ENCODE measurements at places on chromosomes 7 and 10.

DNA sequence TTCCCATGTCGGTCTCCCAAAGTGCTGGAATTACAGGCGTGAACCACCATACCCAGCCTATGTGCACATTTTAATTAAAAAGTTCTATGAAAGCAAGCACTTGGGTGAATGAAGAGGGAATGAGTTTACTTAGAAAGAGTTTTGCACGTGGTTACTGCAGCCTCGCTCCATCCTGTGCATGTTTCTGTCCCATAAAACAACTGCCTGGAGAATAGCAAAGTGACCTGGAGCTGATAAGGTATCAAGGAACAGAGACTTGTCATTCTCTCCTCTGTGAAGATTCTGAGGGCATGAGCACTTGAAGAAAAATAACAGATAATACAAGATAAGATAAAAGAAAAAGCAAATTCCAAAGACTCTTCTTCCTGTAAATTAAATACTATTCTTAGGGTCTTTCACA is 112.2 kb upstream of the JCAD start:
- no peak for DNase-seq

DNA sequence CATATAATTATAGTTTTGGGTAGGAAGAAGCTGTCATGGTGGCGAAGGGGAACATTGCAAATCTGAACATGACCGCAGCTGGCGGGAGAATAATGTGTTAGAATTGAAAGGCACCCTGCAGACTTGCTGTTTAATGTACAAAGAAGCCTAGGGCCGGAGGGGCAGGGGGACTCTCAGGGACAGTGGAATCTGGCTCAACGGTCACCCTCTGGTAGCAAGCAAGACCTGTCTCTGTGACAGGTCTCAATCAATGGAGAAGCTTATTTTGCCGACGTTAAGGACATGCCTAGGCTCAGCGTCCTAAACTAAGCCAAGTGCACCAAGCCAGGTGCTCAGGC is 177.3 kb downstream of the NSUN6 start:
- DNase-seq, result no peak

DNA sequence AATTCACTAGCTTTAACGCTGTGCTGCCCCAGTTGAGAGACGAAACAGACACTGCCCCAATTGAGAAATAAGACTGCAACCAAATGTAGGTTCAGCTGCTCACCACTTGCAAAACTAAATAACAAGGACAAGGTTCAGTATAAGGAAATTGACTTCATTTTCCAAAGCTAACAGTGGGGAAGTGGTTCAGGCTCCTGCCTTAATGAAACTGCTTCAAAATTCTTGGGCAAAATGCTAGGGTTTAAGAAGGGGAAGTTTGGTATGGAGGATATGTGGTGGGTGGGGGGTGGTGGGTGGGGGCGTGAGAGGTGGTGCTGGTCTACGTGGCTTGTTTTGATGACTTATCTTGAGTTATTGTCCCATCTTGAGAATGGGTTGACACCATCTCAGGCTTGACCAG is 21.8 kb downstream of the MRPL32 start:
- DNase-seq, result no peak

- no peak for DNase-seq
Observed at GRCh38 chr10:35276889-35277288, 59.4 kb upstream of the CCNY start.

- no peak for DNase-seq
Observed at GRCh38 chr7:137987968-137988367, 13.9 kb downstream of the CREB3L2 start.
